ENCODE measurements at places on chromosomes 11 and 22. TPM values are rescaled to one million over a fixed set of nuclear protein-coding genes. Genes with fewer than 3 reads are reported as not detected.

GRCh38 chr11:3836903-3837302 is 3.9 kb downstream of the RHOG start:
- no peak for DNase-seq

DNA sequence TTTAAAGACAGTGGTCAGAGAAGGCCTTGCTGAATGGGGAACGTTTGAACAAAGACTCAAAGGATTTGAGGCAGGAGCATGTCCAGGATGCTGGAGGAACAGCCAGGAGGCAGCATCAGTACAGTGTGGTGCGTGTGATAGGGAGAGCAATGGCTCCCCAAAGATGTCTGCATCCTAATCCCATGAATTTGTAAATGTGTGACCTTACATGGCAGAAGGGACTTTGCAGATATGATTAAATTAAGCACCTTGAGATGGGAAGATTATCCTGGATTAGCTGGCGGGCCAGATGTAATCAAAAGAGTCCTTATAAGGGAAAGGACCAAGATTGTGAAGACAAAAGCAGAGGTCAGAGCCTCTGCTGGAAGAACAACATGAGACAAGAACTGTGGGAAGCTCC is 24.6 kb upstream of the FAT3 start:
- no peak for DNase-seq

GRCh38 chr11:134150195-134150903 is 73.4 kb downstream of the NCAPD3 start:
- no peak for DNase-seq

DNA sequence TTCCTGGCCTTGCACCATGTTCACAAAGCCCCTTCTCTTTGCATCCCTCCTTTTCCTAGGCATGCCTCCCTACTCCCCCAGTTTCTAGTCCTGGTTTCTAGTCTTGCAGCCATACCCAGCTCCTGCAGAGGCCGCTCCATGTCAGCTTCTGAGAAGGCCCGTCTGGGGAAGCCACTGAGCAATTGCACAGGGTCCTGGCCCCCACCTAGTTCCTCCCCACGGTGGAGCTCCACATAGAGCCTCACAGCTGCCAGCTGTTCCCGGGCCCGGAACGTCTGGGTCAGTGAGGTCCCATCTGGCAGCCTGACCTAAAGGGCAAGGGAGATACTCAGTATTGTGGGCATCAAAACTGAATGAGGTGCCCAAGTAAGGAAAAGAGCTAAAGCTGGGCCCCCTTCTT is 2.2 kb downstream of the UBXN1 start:
- DNase-seq = no peak

DNA sequence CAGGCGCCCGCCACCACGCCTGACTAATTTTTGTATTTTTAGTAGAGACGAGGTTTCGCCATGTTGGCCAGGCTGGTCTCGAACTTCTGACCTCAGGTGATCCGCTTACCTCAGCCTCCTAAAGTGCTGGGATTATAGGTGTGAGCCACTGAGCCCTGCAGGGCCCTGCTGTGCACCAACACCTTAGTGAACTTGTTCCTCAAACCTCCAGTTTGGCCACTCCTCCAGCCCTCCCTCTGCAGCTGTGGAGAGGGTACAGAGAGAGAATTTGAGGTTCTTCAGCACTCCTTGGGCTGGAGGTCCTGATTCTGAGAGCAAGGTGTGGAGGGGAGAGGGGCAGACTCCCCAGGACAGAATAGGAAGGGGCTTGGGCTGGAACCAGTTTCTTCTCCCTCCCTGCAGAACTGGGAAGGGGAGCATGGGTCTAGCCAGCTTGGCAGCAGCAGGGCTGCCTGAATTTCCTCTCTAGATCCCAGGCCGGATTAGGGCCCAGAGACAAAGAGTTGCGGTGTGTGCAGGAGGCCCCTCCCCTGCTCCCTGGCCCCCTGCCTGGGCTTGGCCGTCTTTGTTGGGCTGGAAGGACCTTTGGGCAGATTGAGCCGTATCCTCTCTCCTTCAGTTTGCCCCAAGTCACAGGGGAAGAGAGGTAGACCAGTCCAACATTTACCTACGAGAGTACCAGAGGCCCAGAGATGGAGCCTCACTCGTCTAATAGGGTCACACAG is 2.3 kb upstream of the PEX16 start:
- no peak for DNase-seq

Gene SLC5A12
- total RNA-seq = not detected

Gene SCGB2A2
- total RNA-seq = not detected

All from A673 (cell line).